ENCODE measurements at places on chromosomes 4 and X.

DNA sequence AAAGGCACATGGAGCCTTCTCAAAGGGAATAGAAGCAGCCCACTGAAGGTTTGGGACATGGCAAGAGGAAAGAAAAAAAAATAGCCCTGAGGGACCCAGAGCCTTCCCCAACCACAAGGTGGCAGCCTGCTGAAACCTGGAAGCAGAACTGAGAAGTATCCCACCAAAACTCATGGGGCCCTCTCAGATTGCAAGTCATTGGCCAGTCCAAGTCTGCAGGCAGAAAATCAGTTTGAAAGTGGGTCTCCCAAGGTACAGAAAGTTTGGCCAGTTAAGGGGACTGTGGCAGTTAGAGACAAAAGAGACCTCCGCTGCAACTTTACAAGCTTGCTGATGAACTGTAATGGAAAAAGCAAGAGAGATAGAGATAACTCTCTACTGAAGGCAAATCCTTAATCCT, 155.8 kb downstream of the ANTXR2 start:
- DNase-seq: no peak

DNA sequence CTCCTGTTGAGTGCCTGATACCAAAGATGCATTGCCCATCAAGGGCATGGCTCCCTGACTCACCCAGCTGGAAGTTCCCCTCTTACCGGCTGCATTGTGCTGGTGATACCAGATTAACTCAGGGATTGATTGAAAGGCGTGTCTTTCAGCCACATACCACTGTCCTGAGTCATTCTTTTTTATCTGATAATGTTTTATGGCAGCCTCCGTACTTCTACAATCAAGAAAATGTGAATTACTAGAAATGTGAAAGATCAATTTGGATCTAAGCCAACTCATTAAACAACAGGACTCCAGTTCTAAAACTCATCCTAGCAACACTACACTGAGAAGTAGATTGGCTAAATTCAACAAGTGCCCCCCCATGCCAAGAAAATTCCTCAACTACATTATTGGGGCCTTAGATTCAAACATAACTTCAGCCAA, 40.0 kb downstream of the TXK start:
- no peak for DNase-seq

DNA sequence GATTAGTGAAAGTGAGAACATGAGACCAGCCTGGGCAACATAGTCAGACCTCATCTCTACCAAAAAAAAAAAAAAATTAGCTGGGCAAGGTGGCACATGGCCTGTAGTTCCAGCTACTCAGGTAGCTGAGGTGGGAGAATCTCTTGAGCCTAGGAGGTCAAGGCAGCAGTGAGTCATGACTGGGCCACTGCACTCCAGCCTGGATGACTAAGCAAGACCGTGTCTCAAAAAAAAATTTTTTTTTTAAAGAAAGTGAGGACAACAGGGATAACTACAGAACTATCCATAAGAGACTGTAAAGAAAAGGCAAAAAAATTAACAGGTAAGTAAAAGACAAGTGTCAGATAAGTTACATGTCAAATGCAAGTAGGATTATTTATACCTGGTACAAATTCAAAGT, 13.5 kb upstream of the SPP1 start:
- DNase-seq: no peak

GRCh38 chr4:10590896-10591295, 93.7 kb downstream of the CLNK start:
- no peak for DNase-seq

DNA sequence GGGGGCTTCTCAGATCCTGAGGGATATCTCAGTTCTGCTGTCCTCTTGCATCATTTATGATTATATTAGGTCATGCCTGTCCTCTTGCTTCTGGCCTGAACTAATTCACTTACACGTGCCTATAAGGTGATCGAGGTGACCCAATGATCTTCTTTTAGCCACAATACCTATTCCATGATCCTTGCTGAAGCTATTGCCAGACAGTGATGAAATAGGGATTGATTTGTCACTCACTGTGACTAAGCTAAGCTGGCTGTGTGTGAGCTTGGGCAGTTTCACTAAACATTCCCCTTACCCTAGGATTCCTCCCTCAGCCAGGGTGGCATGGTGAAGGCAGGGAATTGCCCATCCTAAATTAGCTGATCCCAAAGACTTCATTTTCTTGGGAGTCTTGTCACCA, 19.0 kb downstream of the HADH start:
- no peak for DNase-seq
